Regular cardiac myocyte (primary cell): ENCODE measurements at places on chromosomes 4 and X. TPM values are rescaled to one million over a fixed set of nuclear protein-coding genes. Genes with fewer than 3 reads are reported as not detected.

The PCDH7 gene
- 0.96 and 1.4 TPM in 2 replicates for total RNA-seq

The MAGT1 gene
- total RNA-seq = 122 and 180 TPM in 2 replicates

The LRBA gene
- 38.2 and 44.0 TPM in 2 replicates for total RNA-seq

The KLB gene
- under 0.01 TPM in 1 of 2 replicates, not detected in the other for total RNA-seq

The RAB33A gene
- 1.2 and 15.2 TPM in 2 replicates for total RNA-seq
